ENCODE measurements at places on chromosomes 5 and 9.

DNA sequence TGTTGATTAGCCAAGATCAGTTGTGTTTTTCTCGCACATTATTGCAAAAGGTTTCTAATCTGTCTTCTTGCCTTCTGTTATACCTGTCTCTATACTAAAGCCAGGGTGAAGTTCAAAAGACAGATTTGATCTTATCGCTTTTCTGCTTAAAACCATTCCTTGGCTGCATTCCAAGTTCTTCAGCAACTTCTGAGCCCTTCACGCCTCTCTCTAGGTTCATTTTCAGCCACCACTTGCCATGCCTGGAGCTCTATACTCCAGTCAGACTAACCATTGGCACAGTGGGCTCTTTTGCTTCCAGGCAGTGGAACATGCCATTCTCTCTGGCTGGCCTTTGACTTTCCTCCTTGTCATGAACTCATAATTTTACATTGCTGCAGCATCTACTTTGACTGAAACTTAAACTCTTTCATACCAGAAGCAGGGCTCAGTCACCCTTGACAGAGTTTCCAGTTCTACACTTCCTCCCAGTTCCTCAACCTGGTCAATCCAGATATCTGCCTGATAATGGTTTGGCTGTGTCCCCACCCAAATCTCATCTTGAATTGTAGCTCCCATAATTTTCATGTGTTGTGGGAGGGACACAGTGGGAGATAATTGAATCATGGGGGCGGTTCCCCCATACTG lies 114.4 kb downstream of the SLC12A2 start:
- no peak for DNase-seq

GRCh38 chr9:132201139-132201538 lies 39.3 kb downstream of the NTNG2 start:
- no peak for DNase-seq

GRCh38 chr5:124692324-124692723 lies 54.1 kb downstream of the ZNF608 start:
- DNase-seq, result no peak

GRCh38 chr9:9905736-9906135 lies 707.1 kb downstream of the PTPRD start:
- DNase-seq, result no peak

GRCh38 chr5:129082225-129083136 lies 12.1 kb upstream of the ISOC1 start:
- DNase-seq, result no peak

GRCh38 chr9:6229619-6230018 lies 14.0 kb downstream of the IL33 start:
- DNase-seq, result no peak

DNA sequence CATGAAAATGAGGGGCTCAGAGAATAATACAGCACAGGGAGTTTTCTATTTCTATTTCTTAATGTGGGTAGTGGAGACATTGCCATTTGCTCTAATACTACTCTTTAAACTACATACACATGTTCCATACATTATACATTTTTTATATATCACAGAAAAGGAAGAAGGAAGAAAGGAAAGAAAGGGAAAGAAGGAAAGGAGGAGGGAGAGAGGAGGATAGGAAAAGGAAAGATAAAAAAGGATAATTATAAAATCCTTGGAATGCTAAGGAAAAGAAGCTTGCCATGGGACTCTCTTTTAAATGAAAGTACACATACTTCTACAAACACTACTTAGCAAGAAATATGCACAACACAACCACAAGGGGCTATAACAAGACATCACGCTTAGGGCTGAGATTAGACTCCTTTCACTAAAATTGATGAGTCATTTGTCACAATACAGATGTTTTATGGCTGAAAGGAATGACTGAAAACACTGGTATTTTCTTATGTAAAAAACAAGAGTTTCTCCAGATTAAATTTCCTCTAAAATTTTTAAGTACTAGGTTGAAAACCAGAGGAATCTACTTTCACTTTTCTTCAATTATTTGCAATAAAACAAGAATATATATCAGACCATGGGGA lies 219.8 kb downstream of the ARL15 start:
- DNase-seq, result no peak

- no peak for DNase-seq
These were observed 127.2 kb downstream of the MRPL36 start for GRCh38 chr5:1672396-1672795.

DNA sequence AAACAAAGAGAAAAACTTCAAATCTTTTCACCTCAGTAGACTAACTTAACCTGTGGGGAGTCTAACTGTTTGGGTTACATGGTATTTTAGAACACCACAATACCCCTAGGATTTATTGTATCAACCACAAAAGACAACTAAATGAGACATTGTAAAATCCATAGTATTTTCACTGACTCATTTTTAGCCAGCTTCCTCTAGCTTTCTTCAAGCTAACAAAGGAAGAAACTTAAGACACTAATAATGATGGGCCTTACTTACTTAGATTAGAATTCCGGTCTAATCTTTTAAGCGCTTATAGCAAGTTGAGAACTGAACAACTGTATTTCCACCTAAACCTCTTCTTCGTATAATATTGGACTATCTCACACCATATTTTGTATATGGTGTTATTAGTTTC lies 529.3 kb downstream of the DMRTA1 start:
- no peak for DNase-seq

- DNase-seq, result no peak
These were observed 193.3 kb upstream of the PANK3 start for GRCh38 chr5:168772316-168772961.

DNA sequence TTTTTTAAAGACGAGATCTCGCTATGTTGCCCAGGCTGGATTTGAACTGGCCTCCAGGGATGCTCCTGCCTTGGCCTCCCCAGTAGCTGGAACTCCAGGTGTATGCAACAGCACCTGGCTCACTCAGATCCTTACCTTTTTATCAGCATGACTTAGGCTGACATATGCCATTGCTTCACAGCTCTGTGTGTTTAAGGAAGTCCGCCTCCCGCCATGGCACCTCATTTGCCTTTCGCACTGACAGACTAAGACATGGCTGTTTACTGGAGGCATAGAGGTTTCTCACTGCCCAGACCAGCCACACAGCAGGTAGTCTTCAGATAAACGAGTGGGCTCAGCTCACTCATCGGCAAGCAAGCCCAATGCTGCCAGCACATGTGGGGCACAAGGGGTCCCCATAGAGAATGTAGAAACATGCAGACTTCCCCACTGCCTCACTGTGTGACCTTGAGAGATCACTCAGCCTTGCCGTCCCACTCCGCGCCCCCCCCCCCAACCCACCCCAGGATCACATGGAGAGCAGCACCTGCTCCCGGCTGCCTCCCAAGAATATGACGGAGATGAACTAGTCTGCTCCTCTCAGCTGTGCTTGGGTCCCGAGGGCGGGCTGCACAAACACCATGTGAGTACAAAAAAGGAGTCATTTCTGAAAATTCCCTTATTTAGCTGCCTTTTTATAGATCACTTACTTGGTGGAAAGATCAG lies 62.8 kb downstream of the DCP2 start:
- no peak for DNase-seq

DNA sequence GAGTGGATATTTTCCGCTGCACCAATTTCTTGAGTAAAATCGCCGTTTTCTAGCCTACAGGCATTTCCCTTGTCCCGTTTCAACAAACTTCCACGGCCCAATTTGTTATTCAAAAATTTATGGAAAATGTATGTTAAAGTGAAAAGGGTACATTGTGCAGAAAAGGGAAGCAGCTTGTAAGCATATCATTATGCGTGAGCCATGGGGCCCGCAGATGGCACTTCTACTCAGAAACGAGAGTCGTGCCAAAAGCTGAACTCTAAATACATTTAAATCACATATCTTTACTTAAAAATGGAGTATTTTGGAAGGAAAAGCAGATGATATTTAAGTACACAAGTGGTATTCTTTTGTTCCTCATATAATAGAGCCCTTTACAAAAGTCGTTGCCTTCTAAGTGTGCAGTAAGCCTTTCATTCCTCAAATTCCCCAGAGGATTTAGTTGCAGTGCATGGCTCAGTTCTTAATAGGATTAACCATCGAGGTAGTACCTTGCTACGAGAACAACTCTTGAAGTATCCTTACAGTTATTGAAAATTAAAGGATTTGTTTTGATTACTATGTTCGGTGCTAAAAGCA lies 1227.2 kb upstream of the WWC1 start:
- DNase-seq, result no peak

DNA sequence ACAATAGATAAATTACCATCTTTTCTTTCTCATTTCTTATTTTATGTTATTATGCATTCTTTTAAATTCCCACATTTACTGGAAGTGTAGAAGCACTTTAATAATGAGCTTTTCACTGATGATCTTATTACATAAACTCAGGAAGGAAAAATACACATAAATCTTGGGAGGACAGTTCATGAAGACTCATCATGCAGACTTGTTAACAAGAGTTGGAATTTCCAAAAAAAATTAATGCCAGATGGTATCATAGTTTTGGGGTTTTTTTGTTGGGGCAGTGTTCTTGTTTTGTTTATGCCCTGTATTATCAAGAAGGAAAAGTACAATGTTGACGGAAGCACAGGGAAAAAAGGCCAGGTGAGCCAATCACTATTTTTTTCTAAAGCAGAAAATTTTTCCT lies 35.1 kb downstream of the CEMIP2 start:
- no peak for DNase-seq

All from stimulated activated CD4-positive, alpha-beta T cell treated with anti-CD3 and anti-CD28 coated beads, Interleukin-1b, Interleukin-23, amount 100 ng/mL, for 1 hour (primary cell).